Stimulated activated CD4-positive, alpha-beta T cell treated with anti-CD3 and anti-CD28 coated beads, Interleukin-4, amount 100 ng/mL, for 1 hour (primary cell): ENCODE measurements at places on chromosomes 7 and 10.

DNA sequence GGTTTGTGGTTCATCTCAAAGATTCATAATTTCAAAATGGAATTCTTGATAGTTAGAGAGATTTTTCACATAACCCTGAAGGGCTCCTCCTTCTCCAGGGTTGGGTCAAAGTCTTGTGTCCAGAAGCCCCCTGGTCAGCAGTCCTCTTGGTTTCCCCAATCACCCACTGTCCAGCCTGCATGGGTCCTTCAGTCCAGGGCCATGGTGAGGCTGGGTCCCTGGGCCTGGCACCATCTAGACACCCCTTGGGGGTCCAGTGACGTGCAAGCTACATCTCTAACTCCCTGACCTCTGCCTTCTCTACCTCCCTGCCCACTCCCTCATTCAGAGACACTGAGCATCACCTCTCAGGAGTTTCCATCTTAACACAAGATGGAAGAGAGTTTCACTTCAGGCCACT is 26.1 kb downstream of the ANXA8 start:
- no peak for DNase-seq

DNA sequence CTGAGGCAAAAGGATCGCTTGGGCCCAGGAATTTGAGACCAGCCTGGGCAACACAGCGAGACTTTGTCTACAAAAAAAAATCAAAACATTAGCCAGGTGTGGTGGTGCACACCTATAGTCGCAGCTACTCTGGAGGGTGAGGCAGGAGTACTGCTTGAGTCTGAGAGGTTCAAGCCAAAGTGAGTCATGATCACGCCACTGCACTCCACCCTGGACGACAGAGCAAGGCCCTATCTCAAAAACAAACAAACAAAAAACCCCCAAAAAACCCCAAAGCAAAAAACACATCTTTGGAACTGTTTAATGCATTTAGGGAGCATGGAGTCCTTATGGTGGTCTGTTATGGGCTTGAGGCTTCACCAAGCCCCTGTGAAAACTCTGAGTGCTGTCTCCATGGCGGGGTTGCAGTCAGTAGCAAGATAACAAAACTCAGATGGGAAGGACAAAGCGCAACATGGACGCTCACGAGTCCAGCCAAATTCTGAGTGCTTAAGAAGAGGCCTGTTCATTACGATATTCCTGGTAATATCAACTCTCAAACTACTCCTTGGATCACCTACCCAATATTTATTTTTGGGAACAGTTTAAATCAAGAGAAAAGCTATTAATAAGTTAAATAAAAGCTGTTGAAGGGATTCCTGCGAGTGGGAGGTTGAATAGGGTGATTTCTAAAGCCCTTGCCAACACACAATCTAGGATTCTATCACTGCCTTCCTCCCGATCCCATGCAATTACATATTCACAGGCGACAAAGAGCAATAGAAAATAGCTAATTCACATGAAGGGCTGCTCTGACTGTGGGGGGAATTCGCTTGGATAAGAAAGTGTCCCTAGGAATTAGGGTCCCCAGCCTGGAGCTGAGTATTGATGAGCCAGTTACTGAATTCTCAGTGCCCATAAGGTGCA is 123.3 kb downstream of the HIPK2 start:
- no peak for DNase-seq

- no peak for DNase-seq
Observed at GRCh38 chr7:2810682-2811415, 33.3 kb downstream of the GNA12 start.

DNA sequence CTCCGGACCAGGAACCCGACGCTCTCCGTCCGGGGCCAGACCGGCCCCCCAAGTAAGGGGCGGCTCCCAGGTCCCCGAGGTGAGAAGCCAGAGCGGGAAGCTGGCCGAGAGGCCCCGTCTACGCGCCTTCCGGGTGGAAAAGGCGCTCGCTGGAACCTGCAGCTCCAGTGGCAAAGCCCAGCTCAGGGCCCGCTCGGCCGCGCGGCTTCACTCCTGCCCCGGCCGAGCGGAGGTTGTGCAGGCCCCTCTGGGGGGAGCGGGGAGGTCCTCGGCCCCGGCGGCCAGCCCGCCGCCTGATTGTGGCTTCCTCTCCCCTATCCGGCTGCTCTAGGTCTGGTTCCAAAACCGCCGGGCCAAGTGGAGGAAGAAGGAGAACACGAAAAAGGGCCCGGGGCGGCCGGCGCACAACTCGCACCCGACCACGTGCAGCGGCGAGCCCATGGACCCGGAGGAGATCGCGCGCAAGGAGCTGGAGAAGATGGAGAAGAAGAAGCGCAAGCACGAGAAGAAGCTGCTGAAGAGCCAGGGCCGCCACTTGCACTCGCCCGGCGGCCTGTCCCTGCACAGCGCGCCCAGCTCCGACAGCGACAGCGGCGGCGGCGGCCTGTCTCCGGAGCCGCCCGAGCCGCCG is 2.9 kb downstream of the UNCX start:
- DNase-seq, result no peak

- DNase-seq, result no peak
Observed at GRCh38 chr7:82393840-82394220, 49.7 kb downstream of the CACNA2D1 start.

- DNase-seq, result no peak
Observed at GRCh38 chr7:81296726-81297125, 377.9 kb upstream of the SEMA3C start.

- DNase-seq, result no peak
Observed at GRCh38 chr10:73876566-73876965, 2.2 kb upstream of the CAMK2G start.

DNA sequence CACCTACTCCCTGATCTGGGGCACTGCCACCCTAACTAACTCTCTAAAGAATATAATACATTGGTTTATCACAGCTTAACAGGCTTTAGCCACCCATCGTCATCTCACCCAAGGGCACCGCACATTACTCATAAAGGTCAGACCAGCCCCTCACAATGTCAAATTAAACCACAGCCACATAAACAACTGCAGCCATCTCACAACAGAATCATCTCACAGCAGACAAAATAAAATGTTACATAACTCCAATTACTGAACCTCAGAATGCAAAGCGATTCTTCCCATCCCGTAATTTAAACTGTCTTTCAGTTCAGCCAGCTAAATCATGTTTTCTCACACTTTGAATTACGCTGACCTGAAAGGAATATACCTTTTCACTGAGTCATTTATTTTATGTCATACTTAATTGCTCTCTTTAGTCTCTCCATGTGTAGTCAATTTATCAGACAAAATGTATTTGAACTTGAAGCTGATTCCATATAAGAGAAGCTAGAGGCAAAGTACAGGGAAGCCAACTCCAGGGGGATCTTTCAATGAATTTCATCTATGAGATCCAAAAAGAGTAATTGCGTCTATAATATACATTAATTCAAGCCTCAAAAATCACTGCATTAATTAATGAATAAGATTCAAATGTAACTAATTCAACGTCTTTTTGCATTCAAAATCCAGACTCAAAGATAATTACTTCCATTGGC is 96.9 kb upstream of the NEBL start:
- no peak for DNase-seq

GRCh38 chr7:43880596-43880995 is 11.3 kb upstream of the MRPS24 start:
- no peak for DNase-seq

- DNase-seq, result no peak
Observed at GRCh38 chr7:157004521-157005455, 5.7 kb downstream of the MNX1 start.

- DNase-seq, result no peak
Observed at GRCh38 chr10:10235003-10235402, 782.7 kb upstream of the CELF2 start.

GRCh38 chr7:17371671-17372524 is 73.4 kb downstream of the AHR start:
- DNase-seq, result no peak

GRCh38 chr10:80144067-80144695 is 11.7 kb downstream of the PLAC9 start:
- peak; percentile 24 for DNase-seq

DNA sequence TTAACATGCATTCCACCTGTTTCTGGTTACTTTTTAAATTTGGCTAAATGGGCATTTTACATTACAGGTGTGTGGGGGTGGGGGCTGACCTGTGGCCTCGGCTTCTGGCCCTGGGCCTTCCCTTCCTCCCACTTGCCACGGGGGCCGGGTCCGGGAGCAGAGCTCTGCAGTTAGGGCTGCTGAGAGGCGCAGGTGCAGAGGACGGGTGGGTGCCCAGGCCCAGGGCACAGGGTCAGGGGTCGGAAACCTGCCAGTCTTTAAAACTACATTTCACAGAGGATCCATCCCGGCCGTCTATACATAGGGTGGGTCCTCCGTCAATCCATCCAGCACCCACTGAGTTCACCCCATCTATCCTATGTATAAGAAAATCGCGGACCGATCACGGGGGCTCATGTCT is 106.5 kb upstream of the INSIG1 start:
- no peak for DNase-seq

DNA sequence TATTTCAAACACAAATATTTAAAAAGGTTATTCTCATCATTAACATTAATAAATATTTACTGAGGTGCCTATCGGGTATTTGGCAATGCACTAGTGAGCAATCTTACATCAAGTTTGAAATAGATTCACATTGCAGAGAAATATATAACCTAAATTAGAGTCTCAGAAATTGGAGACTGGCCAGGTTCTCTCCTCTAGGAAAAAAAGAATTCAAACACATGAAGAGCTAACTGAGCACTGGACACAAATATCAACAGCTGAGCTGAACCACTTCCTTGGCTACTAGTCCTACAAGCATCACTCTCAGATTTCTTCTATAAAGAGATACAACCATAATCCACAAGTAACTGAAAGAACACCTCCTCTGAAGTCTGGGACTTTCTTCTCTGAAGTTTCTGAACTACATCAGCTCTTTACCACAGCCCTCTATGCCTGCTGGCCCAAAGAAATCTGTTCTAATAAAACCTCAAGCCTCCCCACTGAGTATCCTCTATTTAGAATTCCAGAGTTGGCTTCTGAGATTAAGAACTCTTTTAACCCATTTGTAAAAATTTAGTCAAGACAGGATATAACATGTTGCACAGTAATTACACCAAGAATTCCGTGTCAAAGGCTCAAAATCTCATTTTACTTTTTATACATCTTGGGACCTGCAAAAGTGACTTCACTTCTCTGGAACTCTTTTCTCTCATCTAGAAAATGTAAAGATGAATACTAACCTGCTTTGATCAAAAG is 45.2 kb downstream of the MTERF1 start:
- no peak for DNase-seq

GRCh38 chr7:134405299-134405698 is 53.6 kb downstream of the AKR1B1 start:
- no peak for DNase-seq

GRCh38 chr7:134021836-134022235 is 105.3 kb upstream of the LRGUK start:
- no peak for DNase-seq

GRCh38 chr10:94607111-94607510 is 61.5 kb downstream of the HELLS start:
- no peak for DNase-seq

DNA sequence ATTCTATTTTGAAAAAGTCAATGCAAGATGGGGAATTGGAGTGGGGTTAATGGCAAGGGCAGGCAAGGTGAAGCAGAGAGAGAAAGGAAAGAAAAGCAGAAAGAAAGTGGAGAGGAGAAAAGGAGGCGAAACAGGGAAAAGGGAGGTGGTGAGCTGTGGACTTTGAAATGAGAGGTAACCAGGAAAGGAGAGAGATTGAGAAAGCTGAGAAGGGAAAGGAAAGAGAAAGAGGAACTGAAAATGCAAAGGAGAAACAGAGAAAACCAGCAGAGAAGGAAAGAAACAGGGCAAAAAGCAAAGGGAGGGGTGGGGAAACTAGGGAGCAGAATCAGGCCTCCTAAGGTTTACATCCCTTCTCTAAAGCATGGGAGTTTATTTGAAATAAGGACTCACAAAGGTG is 72.5 kb upstream of the TPK1 start:
- DNase-seq, result no peak

GRCh38 chr10:21100871-21101514 is 203.9 kb upstream of the NEBL start:
- DNase-seq, result no peak

GRCh38 chr7:158097453-158098124 is 490.0 kb downstream of the PTPRN2 start:
- no peak for DNase-seq

DNA sequence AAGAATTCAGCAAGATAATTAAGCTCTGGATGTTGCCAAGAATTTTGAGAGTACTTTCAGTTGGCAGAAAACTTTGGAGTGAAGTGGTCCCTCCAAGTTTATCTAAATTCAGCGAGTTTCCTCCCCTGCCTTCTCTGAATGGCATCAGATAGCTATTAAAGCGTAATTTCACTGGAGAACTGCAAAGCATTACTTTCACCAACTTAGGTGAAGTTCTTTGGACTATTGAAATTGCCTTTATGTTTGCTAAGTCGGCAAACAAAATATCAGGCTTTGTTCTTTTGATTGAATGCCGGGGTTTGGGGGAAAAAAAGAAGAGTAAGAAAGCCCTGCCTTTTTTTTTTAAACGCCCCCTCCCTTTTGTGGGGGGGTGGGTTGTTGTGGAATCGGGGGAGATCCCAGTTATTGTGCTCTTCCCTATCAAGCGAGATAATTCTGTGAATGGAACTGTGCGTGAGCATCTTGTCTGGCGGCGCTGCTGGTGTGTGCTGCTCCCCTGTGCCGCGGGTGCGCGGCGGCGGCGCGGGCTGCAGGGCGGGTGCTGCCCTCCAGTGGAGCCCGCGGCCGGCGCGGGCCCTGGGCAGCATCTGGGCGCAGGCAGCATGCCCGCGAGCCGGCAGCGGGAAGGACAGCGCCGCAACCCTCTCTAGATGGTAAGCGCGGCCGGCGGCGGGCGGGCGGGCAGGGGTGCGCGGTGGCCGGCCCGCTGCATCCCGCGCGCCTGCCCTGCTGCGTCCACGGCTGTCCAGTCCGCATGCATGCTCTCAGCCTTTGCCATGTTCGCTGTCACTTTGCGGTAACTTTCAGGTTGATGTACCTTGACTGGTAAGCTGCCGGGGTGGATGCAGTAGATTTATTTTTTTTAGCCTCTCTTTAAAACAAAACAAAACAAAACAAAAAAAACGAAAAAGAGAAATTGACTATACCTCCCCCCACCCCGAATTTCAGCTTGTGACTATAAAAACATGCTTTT is 176.5 kb downstream of the TCF7L2 start:
- peak; percentile 50 for DNase-seq

DNA sequence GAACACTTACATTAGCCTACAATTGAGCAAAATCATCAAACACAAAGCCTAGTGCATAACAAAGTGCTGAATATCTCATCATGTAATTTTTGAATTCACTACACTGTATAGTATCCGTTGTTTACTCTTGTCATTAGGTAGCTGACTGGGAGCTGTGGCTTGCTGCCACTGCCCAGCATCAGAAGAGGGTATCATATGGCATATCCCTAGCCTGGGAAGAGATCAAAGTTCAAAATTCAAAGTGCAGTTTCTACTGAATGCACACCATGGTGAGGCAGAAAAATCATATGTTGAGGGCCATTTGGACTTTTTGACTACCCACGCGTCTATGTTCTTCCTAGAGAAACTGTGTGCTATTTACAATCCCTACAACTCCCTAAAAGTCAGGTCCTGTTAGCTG is 7.5 kb upstream of the ZC3HAV1 start:
- no peak for DNase-seq

GRCh38 chr10:85600744-85601081 is 765.9 kb downstream of the GRID1 start:
- no peak for DNase-seq
